GOT3 (cell line): ENCODE measurements at places on chromosomes 1 and 21.

- DNase-seq, result no peak
Observed at GRCh38 chr1:177960939-177961622, 8.8 kb downstream of the SEC16B start.

DNA sequence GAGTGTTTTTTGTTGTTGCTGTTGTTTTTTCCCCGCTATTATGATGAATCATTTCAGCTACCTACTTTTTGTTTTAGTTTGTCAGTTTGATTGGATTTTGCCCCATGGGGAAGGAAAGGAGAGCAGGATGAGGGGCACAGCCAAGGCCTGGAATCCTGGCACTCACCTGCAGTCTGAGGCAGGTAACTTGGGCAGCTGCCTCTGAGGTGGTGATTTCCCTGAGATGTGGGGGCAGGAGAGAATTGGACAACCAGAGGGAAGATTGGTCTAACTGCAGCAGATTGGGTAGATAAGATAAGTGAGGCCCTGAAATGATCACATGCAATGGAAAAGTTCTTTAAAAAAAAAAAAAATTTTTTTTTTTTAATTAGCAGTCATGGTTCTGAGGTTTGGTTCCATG, 1.5 kb upstream of the LAX1 start:
- no peak for DNase-seq

- no peak for DNase-seq
Observed at GRCh38 chr1:153598309-153599172, 14.4 kb downstream of the S100A16 start.

DNA sequence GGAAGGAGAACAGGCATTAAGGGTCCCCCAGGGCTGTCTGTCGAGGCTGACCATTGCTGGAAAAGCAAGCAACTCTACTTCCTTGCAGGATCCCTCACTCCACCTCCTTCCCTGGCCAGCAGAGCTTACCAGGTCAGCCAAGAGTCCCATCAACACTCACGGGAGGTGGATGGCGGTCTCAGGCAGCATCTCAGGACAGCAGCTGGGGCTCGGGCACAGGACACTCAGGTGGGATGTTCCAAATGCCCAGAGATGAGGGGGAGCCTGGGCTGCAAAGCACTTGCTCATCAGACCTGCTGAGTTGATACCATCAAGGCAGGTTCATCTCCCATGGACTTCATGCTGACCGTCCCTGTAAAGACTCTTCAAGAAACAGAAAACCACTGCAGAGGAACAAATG, 559.8 kb downstream of the NPHP4 start:
- no peak for DNase-seq

DNA sequence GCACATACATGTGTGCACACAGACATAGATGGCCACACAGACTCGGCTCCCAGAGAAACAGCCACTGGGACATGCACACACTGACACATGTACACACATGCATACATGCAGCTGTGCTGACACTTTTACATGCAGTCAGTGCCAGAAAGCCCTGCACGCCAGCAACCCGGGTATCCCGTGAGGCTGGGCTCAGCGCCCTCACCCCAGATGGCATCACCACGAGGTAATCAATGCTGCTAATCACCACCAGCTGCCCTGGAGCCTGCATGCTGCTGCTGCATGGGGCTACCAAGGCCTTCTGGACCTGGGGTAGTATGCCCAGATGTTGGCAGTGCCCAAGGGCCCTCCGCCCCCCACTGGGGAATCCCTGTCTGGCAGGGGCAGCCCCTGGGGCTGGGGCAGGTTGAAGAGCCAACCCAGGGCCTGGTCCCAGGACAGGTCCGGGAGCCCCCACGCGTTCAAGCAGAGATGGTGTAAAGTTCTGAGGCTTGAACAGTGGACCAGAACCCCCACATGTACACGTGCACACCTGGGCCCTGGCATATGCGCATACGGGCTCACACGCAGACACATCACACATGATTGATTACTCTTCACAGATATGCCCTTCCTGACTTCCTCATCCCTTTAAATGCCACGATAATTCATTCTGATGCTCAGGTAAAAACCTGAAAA, 2.7 kb upstream of the COL16A1 start:
- no peak for DNase-seq

GRCh38 chr1:87403061-87403820, 74.6 kb downstream of the LMO4 start:
- DNase-seq, result no peak

- no peak for DNase-seq
Observed at GRCh38 chr1:20191266-20191825, 5.0 kb upstream of the PLA2G2C start.

- DNase-seq, result no peak
Observed at GRCh38 chr21:37636152-37636860, 269.7 kb downstream of the DYRK1A start.

DNA sequence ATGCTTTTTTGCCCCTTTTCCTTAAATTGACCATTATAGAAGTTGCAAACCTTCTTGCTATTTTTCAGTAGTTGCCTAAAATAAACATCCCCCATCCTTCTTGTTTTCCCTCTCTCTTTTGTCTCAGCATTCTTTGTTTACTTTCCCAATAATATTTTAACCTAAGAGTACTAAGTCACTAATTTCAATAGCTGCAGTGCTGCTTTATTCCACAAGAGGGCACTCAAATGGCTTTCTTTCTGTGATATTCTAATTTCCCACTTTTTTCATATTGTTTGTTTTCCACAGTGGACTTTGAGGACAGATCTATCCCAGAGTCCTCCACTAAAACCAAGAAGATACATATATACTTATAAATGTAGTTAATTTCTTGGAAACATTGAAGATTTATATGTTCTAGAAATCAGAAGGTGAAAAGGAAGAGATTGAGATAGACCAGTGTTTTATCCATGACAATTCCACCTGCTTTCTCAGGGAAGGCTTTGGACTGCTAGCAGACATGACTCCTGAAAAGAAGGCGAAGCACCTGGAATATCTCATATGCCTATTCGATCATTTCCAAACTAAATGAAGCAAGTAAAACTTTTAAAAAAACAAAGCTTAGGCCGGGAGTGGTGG, 104.8 kb upstream of the GRIK1 start:
- no peak for DNase-seq

DNA sequence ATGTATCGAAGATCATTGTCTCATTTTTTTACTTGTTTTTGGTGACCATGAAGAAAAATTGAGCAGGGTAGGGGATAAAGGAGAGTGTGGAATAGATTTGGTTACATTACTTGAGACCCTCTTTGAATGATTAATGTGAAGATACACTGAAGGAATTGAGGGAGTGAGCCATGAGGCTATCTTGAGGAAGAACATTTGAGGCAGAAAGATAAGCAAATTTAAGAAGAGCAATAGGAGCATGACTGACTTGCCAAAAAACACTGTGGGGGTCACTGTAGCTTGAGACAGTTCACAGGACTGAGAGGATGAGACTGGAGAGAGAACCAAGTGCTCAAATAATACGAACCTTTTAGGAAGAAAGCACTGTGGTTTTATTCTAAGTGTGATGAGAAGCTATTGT, 43.1 kb upstream of the PTPRC start:
- DNase-seq, result no peak

DNA sequence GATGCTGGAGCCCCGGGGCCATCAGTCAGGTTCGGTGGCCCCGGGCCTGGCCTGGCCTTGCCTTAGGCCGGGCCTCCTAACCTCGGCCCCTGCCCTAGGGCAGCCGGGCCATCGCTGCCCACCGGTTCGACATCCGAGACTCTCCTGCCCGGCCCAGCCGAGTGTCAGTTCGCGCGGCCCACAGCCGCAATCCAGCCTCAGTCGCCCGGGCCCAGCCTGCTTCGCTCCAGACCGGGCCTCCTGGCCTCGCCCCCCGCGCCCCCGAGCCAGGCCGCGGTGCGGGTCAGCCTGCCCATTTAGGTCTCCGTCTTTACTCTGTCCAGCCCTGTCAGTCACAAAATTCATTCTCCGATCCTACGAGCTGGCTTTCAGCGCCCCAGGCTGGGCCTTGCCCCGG, 777 bp downstream of the LRRC41 start:
- DNase-seq, result no peak

GRCh38 chr1:173733912-173734311, 19.1 kb downstream of the KLHL20 start:
- no peak for DNase-seq

DNA sequence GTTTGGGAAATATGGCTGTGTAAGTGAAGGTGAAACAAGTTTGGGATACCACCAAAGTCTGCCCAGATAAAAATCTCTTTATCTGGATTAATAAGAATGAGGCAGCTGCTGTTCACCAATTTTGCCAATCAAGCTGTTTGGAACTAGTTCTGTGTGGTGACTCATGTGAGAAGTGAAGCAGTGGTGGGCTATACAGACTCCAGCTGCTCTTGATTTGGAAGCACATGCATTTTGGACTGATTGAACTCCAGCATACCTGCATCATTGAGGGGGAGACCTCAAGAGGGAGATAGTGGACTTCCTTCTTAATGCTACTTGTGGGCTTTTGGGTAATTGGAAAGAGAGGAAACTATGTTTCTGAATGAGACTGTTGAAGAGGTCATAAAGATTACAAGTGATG, 99.2 kb upstream of the B3GALT2 start:
- DNase-seq, result no peak

DNA sequence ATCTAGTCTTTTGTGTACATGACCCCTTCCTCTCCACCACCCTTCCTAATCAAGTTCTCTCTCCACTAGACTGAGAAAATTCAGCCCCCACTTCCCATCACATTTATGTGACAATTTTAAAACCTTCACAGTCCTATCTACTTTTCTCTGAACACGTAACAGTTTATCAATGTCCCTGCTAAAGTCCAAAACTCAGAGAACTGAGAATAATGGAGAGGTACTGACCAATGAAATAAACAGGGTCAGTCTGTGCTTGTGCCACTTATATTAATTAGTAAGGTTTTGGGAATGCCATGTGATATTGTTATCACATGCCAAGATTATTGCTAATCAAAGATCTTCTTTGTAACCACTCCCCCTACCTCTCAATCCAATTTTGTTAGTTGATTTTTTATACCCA, 164.2 kb upstream of the KIAA0040 start:
- DNase-seq, result no peak

DNA sequence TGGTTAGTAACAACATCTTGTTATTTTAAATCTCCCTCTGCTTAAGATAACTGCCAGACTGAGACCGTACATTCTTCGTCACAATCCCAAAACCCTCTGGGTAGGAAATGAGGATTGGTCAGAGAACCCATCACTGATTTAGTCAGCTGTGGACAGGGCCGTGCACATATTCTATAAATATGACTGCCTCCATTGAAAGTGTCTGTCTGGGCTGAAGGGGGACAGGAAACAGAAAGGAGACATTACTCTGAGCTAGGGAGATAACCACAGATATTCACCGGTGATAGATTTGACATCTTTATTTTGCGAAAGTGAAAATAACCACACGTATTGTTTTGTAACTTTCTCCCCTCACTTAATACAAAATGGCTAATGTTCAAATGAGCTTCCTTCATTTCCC, 36.9 kb upstream of the ST6GALNAC5 start:
- DNase-seq, result no peak

DNA sequence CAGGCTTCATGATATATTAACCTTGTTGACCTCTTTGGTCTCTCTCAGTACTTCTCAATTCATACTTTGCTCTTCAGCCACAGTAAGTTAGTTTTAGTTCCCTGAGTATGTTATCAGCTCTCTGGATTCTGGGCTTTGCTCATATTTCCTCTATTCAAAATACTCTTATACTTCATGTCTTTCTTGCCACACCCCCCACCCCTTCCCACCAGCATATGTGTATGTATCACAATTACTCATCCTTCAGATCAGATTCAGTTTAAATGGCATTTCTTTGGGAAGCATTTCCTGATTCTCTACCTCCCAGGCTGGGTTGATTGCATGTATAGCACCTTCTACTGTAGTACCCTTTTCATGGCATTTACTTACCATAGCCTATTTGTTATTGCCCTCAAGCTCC, 28.3 kb downstream of the SLC30A7 start:
- no peak for DNase-seq

GRCh38 chr1:25619101-25619890, 2.7 kb downstream of the MAN1C1 start:
- DNase-seq, result no peak

GRCh38 chr21:35953597-35953996, 106.7 kb downstream of the SETD4 start:
- no peak for DNase-seq

GRCh38 chr1:182389619-182390047, 2.0 kb downstream of the GLUL start:
- DNase-seq, result no peak

GRCh38 chr1:50516056-50516455, 92.8 kb upstream of the DMRTA2 start:
- no peak for DNase-seq

DNA sequence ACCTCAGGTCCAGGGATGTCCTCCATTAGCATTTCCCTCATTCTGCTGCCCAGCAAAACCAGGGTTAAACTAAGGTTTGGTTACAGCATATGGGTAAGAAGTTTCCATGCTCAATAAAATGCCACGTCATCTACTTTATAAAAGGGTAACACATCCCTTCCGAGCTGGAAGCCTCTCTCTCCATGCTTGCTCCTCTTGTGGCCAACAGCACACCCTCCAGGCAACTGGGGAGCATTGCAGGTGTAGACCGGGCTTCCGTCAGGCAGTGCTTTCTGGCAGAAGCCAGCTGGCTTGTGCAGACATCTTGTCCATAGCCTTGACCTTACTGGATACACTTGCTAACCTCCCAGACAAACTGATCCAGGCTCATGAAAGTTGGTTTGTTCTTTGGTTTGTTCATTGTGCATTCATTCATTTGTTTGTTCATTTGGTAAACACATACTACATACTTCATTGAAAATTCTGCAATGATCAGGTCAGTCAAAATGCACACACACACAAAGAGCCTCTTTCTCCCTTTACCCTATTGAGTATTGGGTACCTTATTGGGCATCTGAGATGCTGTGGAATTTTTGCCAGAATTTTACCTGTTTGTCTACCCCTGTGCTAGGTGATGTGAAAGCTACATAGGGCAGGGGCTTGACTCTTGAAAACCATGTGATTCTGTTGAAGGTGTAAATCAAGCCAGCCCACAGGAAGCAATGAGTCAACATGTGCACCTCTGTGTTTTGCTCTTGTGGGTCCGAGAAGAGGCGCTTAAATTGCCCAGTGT, 422.8 kb downstream of the CAMTA1 start:
- DNase-seq, result peak; percentile 17

DNA sequence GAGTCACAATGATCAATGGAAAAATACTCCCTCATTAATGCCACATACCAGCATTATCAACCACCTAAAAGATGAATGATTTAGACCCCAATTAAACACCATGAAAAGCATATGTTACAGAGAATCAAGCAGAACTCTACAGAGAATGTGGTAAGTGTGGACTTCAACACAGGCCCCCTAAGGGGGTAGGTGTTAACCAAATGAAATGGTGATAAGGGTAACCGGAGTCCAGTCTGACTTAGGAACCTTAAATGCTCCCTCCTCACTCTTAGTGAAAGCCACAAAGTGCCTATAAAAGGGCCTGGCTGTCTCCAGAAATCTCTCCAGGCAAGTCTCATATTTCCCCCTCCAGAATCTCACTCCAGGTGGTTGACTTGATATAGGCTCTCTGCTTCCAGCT, 149.2 kb upstream of the FOXD3 start:
- DNase-seq, result no peak
